ENCODE measurements at places on chromosomes 3 and 15.

DNA sequence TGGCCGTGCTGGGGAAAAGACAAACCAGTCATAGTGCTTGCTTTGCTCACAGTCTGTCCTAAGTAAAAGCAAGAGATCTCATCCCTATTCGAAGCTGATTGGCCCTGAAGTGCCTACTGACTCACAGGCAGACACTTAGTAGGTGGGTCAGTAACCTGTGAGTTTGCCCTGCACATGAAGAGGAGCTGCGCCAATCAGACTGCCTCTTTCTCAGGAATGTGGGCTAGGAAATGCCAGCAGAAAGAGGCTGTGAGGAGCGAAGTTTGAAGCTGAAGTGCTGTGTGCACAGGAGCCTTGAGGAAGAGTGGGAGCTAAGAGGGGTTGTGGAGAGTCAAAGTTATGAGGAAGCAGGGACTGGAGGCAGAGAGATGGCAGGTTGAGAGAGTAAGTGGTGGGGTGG, 126.8 kb downstream of the IL20RB start:
- no peak for DNase-seq

- peak; percentile 84 for DNase-seq
These were observed 552.4 kb upstream of the CCDC54 start for GRCh38 chr3:106824856-106825255.

DNA sequence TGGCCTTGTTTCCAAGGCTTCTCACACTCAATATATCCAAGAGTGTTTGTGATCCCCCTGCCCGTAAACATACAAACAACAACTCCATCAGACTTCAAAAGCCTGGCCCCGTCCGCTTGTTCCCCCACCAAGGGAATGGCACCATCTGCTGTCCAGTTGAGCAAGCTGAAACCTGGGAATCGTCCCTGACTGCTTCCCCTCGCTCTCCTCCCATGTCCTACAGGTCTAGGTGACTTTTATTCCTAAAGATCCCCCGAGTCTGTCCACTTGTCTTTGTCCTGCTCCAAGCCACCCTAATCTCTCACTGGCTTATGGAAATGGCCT, 27.9 kb upstream of the FAM174B start:
- peak; percentile 12 for DNase-seq

- no peak for DNase-seq
These were observed 7.1 kb downstream of the CELSR3 start for GRCh38 chr3:48655606-48656005.

GRCh38 chr15:64274341-64274950, 81.5 kb downstream of the CSNK1G1 start:
- no peak for DNase-seq

GRCh38 chr15:74380361-74381189, 13.1 kb upstream of the CYP11A1 start:
- DNase-seq: no peak

DNA sequence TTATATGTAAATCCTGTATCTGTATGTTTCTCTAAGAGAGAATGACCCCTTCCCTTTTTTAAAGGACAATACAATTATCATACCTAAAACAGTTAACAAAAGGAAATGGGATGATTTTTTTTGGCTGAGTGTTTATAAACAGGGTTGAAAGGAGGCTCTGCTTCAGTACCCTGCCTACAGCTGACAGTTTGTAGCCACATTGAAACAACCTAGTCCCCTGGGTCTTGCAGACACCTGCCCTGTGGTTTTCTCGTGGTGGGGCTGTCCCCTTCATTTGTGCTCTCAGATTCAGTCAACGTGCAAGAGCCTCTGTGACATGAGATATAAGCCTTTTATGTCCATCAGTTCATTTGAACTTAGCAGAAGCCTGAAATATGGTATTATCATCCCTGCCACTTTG, 2.3 kb upstream of the HMCES start:
- DNase-seq: no peak

Data from astrocyte of the spinal cord (primary cell).